GM13977 (cell line): ENCODE measurements at places on chromosomes 6 and 20.

DNA sequence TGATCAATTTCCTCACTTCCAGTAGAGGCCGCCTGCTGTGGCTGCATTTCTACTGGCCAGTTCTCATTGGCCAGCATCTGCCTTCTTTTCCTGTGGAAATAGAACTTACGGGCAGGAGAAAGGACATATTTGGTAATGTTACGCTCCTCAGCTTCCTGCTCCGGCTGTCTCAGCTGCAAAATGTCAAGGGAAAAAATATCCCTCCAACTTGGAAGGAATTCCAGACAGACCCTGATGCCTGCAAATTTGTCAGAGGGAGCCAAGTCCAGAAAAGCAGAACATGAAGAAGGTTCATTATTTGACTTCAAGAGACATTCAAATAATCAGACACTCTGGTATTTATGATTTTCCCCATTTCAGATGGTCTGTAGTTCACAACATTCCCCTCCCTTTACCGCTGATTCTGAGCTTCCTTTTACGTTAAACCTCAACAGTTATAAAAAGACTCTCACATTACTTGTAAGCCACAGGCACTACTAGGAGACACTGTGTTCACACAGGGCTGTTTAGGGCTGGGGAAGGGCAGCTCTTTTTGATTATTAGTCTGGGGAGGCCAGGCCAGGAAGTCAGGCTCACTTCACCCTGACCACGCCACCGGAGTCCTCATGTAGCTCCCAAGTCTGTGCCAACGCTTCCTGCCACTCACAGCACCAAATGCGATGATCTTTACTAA is 179.6 kb upstream of the CCN2 start:
- no peak for DNase-seq

DNA sequence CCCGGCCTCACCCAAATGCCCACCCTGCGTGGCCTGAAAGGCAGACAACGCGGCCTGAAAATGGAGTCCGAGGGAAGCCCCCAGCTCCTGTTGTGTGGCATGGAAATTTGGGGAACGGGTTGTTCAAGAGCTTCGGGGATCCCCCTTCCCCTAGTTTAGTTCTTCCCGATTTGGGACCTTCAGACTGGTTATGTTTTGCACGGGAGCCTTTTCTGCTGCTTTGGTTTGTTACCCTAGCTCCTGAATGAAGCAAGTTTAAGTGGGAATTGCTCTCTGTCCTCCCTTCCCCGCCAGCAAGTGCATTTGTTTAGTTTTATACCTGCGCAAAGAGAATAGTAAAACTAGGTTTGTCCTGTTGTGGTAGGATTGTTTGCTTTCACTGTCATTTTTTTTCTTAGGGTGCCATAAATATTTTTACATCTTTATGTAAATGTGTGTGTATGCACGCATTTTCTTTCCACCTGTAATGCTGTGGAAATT is 604 bp downstream of the SH3BGRL2 start:
- peak; percentile 21 for DNase-seq

- no peak for DNase-seq
These were observed 12.3 kb downstream of the TGM2 start for GRCh38 chr20:38152621-38153221.

DNA sequence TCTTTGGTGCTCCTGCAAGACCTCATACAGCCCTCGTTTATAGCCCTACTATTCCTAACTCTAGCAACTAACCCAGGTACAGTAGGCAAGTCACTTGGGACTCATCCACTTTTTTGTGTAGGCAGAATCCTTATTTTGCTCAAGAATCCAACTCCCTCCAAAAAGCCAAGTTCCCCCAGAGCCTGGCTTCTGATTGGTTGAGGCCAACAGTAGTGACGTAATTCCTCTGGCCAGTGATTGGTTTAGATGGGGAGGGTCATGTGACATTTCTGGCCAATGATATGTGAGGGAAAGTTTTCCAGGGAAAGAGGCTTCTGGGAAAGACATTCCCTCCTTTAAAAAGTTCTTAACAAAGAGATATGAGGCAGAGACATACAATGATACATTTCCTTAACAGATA is 32.1 kb downstream of the KIAA1755 start:
- DNase-seq = peak; percentile 21

- no peak for DNase-seq
These were observed 548.2 kb upstream of the FLRT3 start for GRCh38 chr20:14885661-14886060.
